ENCODE measurements at places on chromosomes 11 and 22.
A peak's percentile ranks its signal among the peaks of the same experiment; 100 is the strongest.

DNA sequence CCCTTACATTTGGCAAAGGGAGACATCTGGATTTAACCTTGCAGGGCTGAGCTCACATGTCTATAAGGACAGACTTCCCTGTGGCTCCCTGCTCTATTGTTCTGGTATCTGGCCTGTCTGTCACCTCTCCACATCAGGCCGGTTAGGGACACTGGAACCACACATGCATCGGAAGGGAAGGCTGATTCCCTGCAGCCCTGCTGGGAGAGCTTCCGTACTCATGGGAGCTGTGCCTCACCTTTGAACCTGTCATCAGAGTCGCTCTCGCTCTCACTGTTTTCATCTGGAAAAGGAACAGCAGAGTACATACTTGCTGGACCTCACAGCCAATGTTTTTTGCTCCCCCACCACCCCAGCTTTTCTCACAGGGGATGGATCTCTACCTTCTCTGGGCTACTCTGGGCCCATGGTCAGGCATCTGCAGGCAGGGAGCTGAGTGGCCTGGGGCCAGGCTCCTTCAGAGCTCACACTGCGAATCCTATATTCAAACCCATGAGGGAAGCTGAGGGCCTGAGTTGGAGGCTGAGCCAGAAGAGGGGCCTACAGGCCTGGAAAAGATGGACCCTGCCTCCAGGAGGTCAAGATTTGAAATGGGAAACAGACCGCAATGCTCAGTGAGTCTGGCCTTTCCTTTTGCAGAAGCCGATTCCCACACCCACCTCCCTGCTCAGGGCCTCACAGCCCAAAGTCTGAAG, 31.3 kb downstream of the RPL27A start:
- no peak for DNase-seq

- DNase-seq = no peak
Measured at GRCh38 chr22:29798318-29798717, 31.1 kb downstream of the UQCR10 start.

DNA sequence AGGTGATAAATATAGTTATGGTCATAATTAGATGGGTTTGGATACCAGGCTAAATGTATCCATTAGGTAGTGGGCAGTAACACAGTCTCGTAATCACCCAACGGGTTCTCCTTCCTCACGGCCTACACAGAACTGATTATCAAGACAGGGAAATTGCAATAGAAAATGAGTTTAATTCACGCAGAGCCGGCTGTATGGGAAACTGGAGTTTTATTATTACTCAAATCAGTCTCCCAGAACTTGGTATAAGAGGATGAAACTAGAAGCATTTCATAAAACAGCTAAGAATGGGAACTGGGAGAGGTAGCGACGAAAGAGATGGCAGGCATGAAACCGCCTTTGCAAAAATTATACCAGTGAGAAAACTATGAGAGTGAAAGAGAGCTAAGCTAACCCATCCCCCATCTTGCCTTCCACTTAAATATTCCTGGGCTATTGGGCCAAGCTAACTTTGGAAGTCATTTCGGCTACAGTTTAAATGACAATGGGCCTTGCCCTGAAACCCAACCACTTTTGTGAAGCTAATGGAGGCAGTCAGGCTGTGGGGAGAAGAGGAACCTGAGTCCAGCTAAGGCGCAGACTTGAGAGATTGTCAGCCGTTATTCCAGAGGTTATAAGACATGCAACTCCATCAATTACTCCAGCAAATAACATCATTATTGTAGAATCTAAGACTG, 29.6 kb downstream of the CTSC start:
- DNase-seq = no peak

- DNase-seq = peak; percentile 87
Measured at GRCh38 chr22:46013460-46014416, 36.8 kb upstream of the WNT7B start.

DNA sequence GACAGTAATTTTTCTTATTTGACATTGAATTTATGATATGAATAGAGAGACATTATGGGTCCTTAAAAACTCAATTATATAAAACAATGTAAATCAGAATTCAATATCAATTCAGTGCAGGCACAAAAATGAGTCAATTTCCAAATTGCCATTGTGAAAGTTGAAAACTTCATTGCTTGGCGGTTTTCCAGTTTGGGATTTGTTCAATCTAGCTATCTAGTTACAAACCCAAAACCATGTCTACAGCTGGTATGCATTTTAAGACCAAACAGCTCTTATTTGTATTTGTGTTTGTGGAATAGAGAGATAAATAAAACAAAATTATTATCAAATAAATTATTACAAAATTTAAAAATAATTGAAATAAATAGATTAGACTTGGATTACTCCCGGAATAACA, 1206.6 kb upstream of the RAG2 start:
- DNase-seq = no peak

- DNase-seq = no peak
Measured at GRCh38 chr22:48951836-48952235, 875.8 kb downstream of the BRD1 start.

- DNase-seq = no peak
Measured at GRCh38 chr11:47641600-47642098, 710 bp downstream of the MTCH2 start.

DNA sequence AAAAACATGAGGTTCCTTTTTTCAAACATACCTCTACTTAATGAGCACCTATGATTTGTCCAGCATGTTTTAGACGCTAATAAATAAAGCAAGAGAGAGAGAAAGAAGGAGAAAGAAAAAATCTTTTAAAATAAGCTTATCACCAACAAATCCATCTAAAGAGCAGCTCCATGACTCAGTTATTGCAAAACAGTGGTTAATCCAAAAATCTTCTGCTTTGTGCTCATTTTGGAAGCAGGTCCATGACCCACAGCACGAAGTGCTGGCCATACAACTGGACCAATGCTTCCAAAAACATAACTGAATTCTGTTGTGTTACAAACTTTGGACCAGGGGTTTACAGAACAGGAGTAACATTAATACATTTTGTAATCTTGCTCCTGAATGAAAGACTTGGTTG, 696.6 kb downstream of the KCNA4 start:
- no peak for DNase-seq

GRCh38 chr22:48896766-48897644, 930.7 kb downstream of the BRD1 start:
- DNase-seq = no peak

GRCh38 chr22:32802237-32802765, 796 bp downstream of the TIMP3 start:
- no peak for DNase-seq

- DNase-seq = no peak
Measured at GRCh38 chr22:37924386-37925065, 18.4 kb downstream of the MICALL1 start.

Data from fibroblast of skin of left quadriceps (primary cell).